ENCODE measurements at places on chromosomes 2 and 18.

GRCh38 chr2:195392446-195393336, 264.3 kb upstream of the SLC39A10 start:
- DNase-seq, result no peak

DNA sequence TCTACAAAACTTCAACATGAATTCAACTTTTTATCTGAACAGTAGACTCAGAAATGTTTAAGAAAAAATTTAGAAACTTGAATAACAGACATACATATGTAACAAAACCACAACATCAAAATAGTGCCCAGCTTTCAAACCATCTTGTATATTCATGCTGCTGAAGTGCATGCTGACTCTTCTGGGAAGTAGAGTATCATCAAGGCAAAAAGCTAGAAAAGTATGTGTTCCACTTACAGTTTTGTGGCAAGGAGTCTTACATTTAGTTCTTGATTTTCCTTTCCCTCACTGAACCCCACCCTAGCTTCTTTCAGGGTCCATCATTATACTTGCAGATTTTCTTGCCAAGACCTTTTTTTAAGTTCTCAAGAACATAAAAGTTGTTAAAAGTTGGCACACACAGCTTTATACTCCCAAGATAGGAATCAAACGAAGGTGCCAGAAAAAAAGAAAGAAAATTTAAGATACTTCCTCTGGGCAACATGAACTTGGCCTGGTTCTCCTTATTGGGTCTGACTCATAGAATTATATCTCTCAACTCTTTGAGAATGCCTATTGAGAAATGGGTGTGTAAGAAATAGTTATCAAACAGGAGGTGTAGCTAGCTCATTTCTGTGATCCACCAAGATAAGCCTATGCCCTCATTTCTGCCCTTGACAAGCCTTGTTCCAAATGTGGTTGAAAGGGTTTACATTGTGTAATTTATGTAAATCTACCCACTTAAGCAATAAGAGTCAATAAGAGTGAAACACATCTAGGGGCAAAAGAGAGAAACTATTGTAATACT, 667.6 kb upstream of the ACVR2A start:
- DNase-seq, result no peak

DNA sequence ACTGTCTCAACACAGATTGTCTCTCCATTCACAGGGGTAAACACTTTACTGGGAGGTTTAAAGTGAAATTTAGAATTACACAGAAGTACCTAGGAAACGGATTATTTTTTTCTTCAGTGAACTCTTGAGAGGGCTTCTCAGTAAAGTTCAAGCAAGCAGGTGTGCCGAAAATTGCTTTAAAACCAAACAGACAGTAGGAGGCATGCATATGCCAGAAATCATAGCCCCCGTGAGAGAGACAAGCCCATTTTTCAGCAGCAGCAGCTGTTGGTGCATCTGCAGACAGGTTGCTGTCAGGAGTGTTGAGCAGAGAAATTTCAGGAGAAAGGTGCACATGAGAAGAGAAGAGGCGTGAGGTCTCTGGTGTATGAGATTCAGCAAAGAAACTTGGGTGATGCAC, 2115.5 kb upstream of the CELF4 start:
- DNase-seq, result no peak

GRCh38 chr2:110837446-110838409, 105.4 kb downstream of the ACOXL start:
- DNase-seq, result no peak

DNA sequence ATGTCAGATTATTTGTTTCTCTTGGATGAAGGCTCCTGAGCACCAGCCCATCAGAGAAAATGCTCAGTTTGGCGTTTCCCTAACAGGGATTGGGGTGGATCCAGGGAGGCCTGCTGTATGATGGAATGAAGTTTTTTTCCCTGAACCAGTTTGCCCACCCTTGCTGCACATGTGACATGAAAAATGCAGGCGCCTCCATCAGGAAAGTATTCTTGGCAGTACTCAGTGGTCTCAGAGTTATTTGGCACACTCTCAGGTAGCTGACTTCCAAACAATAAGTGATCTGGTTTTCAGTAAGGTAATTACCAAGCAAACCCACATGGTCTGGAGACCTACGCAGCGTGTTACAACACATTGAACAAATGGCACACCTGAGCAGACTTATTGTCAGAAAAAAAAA, 254.9 kb downstream of the PAX3 start:
- DNase-seq, result no peak

- DNase-seq, result no peak
Observed at GRCh38 chr2:235627682-235628081, 133.8 kb downstream of the AGAP1 start.

DNA sequence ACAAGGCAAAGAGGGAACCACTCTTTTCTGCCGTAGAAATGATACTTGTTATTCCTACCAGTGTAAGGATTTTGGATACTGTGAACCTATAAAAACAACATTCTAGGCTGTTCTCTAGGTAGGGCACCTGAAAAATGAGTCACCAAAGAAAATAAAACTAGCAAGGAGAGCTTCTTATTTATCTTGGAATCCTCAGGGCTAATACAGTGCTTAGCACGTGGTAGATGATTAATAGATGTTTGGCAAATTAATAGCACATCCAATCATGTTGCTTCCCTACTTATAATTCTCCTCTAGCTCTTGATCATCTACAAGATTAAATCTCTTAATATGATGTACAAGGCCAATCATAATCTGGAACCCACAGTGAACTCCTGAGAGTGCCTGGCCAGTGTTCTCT, 73.1 kb downstream of the AAK1 start:
- DNase-seq, result no peak

DNA sequence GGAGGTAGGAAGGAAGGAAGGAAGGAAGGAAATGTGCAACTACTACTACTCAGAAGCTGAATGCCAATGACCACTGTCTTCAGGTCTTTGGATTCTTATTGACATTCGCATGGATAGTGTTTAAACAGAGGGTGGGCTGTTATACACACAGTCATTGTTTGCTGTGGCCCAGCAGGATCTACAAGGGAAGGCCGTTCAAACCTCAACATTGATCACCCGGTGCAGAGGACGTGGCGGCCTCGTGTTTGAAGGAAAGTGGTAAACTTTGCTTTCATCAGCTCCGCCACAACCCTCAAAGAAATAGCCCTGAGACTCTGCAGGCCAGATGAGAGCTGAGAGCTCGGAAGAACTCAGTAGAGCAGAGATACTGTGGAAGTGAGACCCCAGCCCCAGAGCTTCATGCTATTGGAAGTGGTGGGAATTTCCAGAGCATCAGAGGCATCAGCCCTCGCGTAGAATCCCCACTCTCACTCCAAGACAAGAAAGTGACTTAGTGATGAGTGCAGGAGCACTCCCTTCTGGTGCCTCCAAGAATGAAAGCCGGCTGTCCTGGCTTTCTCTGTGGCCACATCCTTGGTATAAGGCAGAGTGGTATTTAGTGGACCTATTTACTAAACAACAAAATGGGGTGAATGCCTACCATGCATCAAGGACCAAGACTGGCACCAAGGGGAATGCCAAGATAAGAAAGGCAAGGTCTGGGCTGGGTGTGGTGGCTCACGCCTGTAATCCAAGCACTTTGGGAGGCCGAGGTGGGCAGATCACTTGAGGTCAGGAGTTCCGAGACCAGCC, 10.1 kb upstream of the ROCK2 start:
- no peak for DNase-seq
